ENCODE measurements at places on chromosomes 2 and 18. TPM values are rescaled to one million over a fixed set of nuclear protein-coding genes. Genes with fewer than 3 reads are reported as not detected.

Gene IWS1
- total RNA-seq: 20.9 TPM

Gene TCF7L1
- total RNA-seq: 7.5 TPM

Gene ARHGEF4
- total RNA-seq: under 0.01 TPM

Gene SLC9A4
- total RNA-seq: not detected

Gene C2orf80
- not detected for total RNA-seq

Gene CABLES1
- 74.8 TPM for total RNA-seq

Gene MYO7B
- total RNA-seq: under 0.01 TPM

Gene FBXO36
- 0.87 TPM for total RNA-seq

Gene TMEM163
- total RNA-seq: 1.1 TPM

Gene KATNAL2
- total RNA-seq: 0.40 TPM

Gene RNF103
- total RNA-seq: 23.3 TPM

Gene XDH
- not detected for total RNA-seq

Gene NT5DC4
- total RNA-seq: not detected

Gene SERPINB5
- 0.22 TPM for total RNA-seq

Gene NTSR2
- total RNA-seq: not detected

Gene ACMSD
- total RNA-seq: not detected
